ENCODE measurements at places on chromosomes 1 and 21.

- DNase-seq, result no peak
Observed at GRCh38 chr1:85180869-85181268, 19.9 kb downstream of the SYDE2 start.

DNA sequence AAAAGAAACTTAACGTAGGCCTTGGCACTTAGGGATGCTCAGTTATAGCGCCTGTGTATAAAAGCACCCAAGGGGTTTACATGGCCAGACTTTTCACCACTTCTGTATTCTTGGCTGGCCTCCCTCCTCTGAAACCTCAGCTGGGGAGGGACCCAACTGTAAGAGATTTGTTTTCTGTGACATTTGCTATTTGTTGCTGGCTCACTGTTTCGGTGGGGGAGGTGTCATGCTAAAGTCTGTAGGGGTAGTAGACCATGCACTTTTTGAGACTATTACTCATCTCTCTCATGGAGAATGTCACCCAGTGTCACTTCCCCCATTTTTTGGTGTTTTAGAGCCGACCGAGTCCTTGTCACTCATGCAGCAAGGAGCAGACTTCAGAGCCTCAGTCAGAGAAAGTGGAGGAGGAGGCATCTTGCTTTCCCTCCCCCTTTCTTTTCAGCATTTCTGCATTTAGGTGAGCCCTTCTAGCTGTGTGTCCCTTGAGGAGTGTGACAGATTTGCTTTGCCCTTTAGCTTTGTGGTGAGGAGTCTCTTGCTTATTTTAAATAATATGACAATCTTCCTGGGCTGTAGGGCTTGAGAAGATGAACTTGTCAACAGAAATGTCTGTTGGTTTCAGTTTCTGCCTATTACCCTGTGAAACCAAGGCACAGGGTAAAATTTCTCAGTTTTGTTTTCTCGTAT, 160.1 kb downstream of the FASLG start:
- DNase-seq, result no peak

DNA sequence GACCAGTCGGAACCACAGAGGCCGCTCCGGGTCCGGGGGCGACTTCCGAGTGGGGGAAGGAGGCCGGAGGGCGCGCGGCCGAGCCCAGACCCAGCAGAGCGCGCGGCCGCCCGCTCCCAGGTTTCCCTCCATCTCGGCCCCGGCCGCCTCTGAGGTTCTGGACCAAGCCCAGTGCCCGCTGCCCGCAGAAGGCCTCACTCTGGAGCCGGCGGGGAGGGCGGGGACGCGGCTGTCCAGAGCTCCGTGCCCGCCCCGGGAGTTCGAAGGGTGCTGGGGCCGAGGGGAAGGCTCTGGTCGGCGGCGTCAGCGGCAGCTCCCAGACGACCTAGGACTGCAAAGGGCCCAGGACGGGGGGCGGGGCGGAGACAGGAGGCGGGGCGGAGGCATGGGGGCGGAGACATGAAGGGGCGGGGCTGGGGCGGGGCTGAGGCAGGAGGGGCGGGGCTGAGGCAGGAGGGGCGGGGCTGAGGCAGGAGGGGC, 48.0 kb upstream of the SLC19A1 start:
- DNase-seq, result peak; percentile 59

- no peak for DNase-seq
Observed at GRCh38 chr1:229388897-229389580, 44.9 kb downstream of the ACTA1 start.

- DNase-seq, result no peak
Observed at GRCh38 chr1:99768524-99769245, 2.2 kb upstream of the FRRS1 start.

- no peak for DNase-seq
Observed at GRCh38 chr1:230189824-230190223, 122.8 kb downstream of the GALNT2 start.

DNA sequence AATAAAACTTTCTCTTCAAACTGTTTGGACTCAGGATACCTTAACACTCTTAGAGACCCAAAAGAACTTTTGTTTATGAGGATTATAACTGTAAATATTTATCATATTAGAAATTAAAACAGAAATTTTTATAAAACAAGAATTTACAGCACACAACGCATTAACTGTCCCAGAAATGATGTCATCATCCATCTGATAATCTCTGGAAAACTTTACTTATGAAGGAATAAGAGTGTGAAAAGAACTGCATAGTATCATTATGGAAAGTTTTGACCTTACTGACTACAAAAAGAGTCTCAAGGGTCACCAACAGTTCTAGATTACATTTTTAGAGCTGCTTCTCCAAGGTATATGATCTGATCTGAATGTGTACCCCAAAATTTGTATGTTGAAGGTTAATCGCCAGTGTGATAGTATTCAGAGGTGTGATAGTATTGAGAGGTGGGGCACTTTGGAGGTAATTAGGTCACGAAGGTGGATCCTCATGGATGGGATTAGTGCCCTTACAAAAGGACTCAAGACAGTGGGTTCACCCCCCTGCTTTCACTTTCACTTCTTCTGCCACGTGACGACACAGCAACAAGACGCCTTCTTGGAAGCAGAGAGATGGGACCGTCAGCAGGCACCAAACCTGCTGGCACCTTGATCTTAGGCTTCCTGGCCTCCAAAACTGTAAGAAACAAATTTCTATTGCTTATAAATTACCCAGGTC, 95.7 kb upstream of the NR5A2 start:
- DNase-seq, result peak; percentile 0

DNA sequence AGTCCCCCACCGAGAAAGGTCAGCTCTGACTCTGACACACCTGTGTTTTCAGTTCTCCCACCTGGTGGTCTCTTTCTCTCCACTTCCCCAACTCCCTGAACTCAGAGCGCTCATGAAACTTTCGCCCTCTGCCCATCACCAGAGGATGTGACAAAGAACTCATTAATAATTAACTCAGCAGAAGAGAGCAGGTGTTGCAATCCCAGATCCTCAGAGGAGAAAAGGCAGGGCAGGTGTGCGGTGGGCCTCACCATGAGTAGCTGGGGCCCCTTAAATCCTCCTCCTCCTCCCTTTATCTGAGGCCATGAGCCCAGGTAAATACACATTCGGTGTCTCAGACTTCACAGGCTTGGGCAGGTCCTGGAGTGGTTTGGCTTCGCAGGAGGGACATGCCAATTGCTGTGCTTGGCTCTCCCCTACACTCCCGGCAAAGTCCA, 1.7 kb upstream of the LAMB3 start:
- no peak for DNase-seq

- no peak for DNase-seq
Observed at GRCh38 chr1:100811808-100812207, 82.8 kb downstream of the EXTL2 start.

DNA sequence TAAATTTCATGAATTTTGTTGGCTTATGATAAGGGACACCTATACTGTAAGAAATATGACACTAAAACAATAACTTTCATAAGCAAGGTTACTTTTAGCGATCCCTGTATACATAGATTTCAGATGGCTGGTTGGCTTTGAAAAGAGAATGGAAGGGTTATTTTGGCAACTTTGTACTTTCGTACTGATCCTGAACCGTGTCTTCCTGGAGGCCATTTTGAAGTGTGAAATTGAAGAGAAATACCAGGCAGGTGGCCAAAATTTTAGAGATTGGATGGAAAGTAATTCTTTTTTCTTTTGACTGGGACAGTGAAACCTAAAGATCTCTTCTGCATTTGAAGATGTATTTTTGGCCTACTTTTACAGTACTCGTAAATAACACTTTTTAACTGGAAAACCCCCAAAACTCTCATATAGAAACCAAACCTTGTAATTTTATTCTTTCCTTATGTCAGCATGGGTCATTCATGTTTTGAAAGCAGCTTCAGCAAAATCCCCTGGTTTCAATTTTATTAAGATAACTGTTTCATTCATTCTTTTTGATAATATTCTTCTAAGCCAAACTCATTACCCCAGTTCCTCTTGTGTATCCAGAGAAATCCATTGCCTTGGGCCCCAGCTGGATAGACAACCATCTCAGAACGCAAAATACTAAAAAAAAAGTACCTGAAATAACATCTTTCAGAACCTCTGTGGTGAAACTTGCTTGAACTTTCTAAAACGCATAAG, 38.4 kb upstream of the ZNF281 start:
- no peak for DNase-seq

GRCh38 chr1:207009182-207009850, 23.2 kb downstream of the C1orf116 start:
- no peak for DNase-seq

GRCh38 chr21:45445369-45445768, 40.4 kb downstream of the COL18A1 start:
- DNase-seq, result no peak

DNA sequence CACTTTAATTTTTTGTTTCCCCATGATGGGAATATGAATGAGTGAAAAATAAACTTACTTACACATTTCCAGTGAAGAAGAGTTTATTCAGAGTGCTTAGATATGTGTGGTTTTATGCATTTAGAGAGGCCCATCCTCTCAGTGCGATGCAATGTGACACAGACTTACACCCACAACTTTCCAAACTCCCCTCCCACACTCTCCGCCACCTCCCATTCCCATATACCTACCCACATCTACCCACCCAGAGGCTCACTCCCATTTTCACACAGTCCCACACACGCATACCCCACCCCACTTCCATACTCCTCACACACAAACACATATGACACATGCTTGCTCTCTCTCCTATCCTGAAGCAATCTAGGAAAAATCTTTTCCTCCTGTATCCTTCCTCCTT, 21.9 kb upstream of the KANK4 start:
- DNase-seq, result no peak

- no peak for DNase-seq
Observed at GRCh38 chr1:225845097-225845496, 35.2 kb downstream of the EPHX1 start.

DNA sequence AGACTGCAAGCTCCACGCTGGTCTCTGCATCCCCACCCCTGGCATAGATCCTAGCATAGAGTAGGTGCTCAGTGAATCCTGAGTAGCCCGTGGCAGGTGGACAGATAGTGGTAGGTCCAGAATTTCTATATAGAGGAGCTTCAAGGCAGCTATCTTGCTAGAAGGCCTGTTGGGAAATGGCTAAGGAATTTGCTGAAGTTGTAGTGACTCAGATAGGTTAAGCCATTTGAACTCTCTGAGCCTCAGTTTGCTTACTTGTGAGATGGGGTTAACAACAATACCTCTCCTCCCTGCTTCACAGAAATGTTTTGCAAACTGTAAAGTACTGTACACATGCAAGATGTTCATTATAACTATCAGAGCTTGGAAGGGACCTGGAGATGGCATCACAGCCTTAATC, 23.4 kb upstream of the EPHB2 start:
- no peak for DNase-seq

DNA sequence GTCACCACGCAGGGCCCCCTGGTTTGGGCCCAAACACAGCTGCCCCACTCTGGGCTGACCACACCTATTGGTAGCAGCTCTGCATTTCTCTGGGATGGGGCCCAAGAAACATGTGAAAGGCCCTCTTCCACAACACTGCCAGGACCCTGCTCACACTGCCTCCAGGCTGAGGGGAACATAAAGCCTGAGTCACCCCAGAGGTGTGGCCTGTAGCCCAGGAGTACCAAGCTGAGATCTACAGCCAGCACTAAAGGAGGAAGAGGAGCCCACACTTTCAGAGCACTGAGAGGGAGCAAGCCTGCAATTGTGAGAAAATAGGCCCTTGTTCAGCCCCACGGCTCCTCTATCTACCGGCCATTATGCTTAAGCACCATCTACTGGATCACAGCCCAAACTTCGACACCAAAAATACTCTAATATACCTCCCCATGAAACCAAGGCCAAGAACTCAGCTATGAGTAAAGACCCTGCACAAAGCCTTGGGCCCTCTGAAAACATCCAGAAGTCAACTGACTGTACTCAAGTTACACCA, 14.4 kb upstream of the OR2T10 start:
- no peak for DNase-seq

- DNase-seq, result no peak
Observed at GRCh38 chr21:34941162-34941561, 107.9 kb downstream of the RUNX1 start.

GRCh38 chr1:72635719-72636118, 353.4 kb upstream of the NEGR1 start:
- DNase-seq, result no peak

DNA sequence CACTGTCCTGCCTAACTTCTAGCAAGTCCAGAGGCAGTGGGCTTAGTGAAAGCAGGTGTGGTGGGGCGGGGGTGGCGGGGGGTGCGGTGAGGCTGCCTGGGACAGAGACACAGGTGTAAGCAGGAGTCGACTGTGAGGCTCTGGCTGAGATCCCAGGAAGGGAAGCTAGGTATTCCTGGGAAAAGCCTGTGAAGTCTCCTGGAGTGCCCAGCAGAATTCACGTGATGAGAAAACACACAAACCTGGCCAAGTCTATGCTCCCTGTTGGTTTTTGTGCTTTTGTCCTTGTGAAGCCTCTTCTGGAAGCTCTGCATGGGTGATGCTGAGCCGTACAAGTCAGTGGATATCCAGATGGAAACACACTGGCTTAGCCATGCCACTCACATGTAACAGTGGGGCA, 5.3 kb downstream of the GALNT2 start:
- DNase-seq, result no peak

DNA sequence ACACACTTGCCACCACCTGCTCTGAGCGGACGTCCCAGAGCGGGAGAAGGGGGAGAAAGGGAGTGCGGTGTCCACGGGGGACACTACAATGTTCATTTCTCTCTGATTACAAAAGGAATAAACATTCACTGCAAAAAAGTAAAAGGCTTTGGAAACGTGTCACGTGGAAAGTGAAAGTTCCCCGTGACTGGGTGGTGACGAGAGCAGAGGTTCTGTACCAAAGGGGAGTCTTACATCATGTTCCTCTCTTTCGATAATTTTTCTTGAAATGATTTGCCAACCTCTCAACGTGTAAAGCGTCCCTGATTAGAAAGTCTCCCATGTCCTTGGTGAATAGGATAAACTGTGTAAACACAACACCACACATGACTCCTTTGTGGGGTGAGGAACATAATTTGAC, 22.0 kb upstream of the PRDM15 start:
- DNase-seq, result no peak

DNA sequence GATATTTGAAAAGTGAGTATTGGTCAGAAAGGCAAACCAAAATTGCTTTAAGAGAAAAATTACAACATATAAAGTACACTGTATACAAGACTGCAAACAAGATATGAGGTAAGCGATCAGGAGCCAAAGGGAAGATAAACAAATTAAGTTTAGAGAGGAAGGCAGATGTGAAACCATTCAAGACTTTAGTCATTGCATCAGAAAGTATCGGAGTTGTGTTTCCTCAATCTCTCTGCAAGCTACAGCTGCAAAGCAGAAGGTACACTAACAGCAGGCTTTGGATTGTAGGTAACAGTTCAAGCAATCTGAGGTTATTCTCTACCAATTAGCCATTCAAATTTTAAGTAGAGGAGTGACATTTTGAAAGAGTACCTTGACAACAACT, 21.3 kb upstream of the TLCD4 start:
- DNase-seq, result no peak

DNA sequence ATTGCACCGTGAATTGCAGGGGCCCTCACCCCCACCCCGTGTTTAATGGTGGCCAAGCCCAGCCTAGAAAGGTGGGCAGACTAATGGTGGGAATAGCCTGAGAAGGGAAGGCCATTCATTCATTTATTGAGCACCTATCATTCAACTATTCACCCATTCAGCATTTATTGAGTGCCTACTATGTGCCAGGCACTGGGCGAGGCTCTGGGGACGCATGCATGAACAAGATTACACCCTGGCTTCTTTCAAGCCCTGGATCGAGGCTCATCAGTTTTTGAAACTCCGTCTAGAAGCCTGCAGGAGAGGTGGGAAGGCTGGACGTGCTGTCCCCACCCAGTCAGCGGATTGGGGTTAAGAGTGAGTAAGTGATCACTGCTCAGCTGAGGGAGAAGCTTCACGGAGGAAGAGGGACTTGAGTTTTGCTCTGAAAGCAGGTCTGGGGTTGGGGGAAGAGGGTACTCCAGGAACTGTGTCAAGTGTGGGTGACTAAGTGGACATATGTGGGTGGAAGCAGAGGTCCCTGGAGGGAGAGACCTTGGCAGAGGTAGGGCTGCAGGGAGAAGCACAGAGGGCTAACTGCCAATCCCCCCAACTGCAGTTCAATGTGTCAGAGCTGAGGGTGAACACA, 35.6 kb downstream of the MEF2D start:
- DNase-seq, result no peak

Measured in stimulated activated CD8-positive, alpha-beta memory T cell treated with anti-CD3 and anti-CD28 coated beads, Interleukin-4, amount 100 ng/mL, for 1 hour (primary cell).